Glutamatergic neuron (in vitro differentiated cells): ENCODE measurements at places on chromosomes 11 and 22. TPM values are rescaled to one million over a fixed set of nuclear protein-coding genes. Genes with fewer than 3 reads are reported as not detected.

- DNase-seq: no peak
Measured at GRCh38 chr11:92453055-92453454, 228.4 kb downstream of the FAT3 start.

DNA sequence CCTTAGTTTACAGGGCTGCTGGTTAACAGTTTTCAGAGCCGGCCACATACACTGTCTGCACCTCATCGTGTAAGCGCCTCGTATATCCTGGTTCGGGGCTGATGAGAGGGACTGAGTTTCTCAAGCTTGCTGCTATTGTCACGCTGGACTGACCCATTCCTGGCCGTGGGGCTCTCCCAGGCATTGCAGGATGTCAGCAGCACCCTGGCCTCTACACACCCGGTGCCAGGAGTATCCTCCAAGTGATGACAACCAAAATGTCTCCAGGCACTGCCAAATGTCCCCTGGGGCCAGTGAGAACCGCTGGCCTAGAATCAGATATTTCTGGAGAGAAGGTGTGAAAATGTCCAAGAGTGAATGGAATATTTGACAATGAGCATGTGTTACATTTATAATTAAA lies 82.8 kb downstream of the ST3GAL4 start:
- no peak for DNase-seq

GRCh38 chr11:27159335-27159679 lies 118.7 kb downstream of the BBOX1 start:
- DNase-seq: no peak

GRCh38 chr11:118016104-118016503 lies 29.9 kb downstream of the IL10RA start:
- no peak for DNase-seq

DNA sequence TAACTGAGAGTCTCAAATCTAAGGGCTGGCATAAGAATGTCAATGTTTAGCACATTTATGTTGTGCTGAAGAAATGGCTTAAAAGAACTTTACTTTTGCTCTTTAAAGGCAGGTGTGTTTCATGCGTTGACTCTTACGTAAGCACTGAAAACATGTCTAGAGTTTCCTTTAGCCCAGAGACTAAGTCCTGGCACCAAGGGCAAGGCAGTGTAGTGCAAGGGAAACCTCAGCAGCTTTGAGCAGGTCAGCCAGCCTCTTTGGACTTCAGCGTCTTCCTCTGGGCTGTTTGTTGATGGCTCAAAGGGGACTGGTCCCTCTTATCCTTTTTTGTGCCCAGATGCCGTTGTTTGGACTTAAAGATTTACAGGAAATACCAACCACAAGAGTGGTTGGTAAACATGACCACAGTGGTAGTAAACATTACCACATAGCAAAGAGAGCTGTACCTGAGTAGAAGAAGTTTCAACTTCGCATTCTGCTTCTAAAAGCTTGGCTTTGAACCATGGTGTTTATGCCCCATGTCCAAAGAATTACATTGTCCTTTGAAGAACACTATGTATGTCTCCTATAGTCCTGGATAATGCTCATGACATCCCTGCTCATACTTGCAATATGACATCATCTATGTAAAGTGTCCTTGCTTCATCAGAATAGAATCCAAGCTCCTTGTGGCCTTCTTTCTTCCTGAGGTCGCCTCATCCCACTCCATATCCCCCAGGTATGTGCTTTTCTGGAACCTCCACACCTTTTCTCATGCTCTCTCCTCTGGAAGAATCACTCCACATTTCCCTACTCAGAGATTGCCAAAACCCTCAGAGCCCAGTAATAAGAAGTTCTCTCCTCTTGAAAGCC lies 23.5 kb downstream of the TENM4 start:
- DNase-seq: no peak

DNA sequence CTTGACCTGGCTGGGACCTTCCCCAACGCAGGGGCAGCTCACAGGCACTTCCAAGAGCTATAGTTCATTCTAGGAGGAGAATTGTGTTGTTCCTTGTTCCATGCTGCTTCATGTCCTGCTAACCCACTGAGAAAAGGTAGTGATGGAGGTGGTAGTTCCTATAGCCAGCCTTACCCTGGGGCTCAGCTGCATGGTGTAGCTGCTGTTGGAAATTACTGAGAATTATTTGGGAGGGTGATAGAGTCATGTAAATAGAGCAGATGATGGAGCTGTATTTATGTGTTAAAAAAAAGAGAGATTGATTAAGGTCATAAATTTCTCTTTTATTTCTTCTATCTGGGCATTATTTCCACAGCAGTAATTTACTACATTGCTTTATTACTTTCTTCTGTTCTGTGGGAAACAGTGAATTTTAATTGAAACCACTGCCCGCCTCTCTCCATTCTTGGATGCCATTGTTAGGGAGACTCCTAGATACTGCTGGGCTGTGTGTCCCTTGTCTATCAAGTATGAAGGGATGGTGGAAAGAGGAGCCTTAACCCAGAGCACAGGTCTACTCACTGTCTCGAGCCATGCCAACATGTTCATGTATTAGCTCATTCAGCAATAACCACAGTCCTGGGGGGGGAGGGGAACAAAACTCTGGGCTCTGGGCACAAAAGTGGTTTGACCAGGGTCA lies 309.2 kb downstream of the FAT3 start:
- DNase-seq: no peak

- no peak for DNase-seq
Measured at GRCh38 chr11:8260202-8260966, 3.3 kb downstream of the LMO1 start.

- DNase-seq: peak; percentile 72
Measured at GRCh38 chr11:76184551-76184993, 21.7 kb downstream of the WNT11 start.

- DNase-seq: no peak
Measured at GRCh38 chr11:15801126-15801525, 555.2 kb downstream of the SOX6 start.

- DNase-seq: no peak
Measured at GRCh38 chr11:115963156-115963555, 458.9 kb upstream of the CADM1 start.

GRCh38 chr11:3367221-3367620 lies 11.7 kb downstream of the ZNF195 start:
- DNase-seq: no peak

DNA sequence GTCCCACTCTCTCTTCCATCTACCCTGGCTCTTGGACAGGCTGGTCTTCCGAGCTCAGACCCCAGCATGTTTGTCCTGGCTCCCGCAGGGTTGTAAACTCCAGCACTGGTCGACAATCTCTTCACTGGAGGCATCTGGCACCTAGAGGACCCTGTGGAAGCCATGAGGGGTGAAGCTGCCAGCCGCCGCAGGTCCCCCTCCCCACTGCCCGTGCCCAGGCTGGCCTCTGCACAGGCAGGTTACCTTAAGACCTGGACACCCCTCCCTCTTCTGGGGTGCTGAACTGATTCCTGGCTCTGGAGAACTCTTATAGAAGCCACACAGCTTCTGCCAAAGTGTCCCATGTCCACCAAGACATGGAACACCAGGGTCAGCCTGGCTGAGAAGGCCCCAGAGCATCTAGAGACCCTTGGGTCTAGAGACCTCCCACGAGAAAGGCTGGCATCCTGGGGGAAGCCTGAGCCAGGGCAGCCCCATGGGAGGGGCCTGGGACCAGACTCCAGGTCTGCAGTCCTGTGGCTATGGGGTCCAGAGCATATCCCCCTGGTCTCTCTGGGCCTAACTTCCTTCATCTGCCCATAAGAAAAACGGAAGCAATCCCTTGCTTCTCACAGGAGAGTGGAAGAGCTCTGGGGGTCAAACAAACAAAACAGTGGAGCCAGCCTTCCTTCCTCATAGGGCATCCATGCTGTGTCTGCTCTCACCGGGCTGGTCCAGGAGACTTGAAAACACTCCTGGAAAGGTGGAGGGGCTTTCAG lies 30.6 kb downstream of the LMO1 start:
- DNase-seq: no peak

DNA sequence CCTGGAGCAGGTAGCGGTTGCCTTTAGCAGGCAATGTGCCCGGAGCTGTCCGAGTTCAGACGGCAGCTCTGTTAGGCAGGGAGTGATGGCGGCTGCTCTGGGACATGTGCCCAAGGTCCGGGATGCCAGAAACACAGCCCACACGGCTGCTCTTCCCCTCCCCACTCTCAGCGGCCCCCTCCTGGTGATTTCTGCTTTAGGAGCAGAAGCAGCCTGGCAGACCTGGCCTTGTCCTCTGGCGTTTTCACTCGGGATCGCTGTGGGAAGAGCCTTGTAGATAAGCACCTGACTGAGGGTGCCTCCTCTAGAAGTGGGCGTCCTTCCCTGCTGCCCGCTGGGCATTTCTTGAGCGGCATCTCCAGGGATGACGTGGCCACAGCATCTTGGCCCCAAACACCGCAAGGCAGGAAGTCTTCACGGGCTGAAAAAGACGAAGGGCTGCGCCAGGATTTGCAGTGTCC lies 392.2 kb downstream of the TBC1D22A start:
- DNase-seq: no peak

GRCh38 chr11:68954836-68955606 lies 25.8 kb downstream of the MRGPRD start:
- no peak for DNase-seq

DNA sequence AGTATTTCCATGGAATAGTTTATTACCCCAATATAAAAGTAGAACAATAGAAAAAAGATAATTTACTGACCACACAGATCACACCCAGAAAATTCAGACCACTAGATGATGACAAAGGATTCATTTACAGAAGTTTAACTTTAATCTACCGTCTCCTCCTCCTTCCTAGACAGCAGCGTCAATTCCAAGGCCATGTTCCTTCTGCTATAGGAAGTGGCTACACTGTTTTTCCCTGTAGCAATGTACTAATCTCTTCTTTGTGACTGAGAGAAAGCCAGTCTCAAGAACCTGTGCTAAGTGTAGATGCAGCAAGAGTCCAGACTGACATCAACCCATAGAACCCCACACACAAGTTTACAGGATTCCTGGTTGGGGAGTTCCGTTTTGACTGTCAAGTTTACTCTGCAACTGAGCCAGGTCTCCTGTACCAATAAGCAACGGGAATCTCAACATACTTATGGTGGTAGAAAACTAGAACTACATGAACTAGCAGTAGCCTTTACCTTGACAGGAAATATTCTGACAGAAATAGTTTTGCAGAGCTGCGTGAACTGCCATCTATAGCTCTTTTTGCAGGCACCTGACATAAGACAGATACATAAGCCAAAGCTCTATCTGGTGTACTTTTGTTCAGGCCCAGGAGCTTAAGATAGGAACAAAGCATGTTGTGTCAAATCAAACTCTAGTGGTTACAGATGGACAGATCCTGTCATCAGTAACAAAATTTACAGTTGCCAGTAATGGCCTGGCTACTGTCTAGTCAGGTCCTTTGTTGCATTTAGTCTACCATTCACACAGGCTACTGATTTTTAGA lies 42.9 kb downstream of the MRTFA start:
- DNase-seq: no peak

DNA sequence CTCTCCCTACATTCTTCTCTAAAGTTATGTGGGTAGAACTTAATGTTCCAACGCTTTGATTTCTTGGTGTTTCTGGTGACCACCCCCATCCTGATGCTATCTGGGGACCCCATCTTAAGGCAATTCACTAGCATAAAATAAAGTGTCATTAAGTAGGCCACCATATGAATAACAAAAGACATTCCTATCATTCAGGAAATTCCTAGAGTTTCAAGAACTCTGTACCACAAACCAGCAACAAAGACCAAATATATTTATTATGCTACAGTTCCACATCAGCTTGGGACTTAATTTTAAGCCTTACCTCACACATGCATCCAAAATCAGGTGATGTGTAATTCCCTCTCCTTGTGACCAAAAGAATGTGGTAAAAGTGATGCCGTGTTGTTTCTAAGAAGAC lies 254.6 kb upstream of the LRRC4C start:
- DNase-seq: no peak

DNA sequence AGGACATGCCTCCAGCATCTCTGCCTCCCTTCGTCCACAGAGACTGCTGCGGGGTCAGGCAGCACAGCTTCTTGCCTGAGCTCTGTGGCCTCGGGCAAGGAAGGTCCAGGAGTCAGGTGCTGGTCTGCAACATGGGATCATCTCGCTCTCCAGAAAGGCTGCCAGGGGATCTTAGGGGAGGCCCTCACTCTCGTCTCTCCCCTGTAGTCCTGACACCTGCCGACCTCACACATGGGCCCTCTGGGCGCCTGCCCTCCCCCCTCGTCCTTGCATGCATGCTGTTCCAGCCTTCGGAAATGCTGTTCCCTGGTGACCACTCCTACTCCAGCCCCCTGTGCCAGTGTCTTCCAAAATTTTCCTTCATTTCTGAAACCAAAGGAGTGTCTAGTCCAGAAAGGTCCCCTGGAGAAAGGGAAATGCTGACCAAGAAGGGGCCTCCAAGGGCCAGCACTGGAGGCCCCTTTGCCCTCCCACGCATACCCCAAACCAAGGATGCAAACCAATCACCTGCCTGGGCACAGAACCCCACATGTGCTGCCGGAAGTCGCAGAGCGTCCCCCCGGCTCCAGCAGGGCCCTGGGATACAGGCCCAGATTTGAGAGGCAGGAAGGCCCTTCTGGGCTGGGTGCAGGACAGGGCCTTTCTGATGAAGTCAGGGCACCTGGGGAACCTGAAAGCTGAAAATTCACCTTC lies 41.0 kb downstream of the IGF2 start:
- DNase-seq: no peak

- DNase-seq: no peak
Measured at GRCh38 chr11:76794371-76795289, 11.5 kb downstream of the TSKU start.

The PYGM gene
- total RNA-seq: 5.5 TPM

The SLC17A6 gene
- total RNA-seq: 170 TPM

The YPEL1 gene
- 71.2 TPM for total RNA-seq

The DDI1 gene
- not detected for total RNA-seq
